ENCODE measurements at places on chromosomes 12 and 14. TPM values are rescaled to one million over a fixed set of nuclear protein-coding genes. Genes with fewer than 3 reads are reported as not detected.

GRCh38 chr12:40192704-40193255 lies 32.0 kb upstream of the LRRK2 start:
- DNase-seq, result no peak

DNA sequence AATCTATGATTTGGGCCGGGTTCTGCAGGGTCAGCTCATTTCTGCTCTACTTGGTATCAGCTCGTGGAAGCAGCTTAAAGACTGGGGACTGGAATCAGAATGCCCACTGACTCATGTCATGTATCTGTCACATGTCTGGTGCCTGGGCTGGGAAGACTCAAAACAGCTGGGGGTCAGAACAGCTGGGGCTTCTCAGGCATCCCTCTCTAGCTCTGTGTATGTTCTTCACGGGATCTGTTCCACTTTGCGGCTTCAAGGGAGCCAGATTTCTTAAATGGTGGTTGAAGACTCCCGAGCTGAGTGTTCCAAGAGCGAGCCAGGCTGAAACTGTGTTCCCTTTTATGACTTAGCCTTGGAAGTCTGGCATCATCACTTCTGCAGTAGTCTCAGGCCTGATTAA lies 11.9 kb downstream of the AEBP2 start:
- DNase-seq, result no peak

DNA sequence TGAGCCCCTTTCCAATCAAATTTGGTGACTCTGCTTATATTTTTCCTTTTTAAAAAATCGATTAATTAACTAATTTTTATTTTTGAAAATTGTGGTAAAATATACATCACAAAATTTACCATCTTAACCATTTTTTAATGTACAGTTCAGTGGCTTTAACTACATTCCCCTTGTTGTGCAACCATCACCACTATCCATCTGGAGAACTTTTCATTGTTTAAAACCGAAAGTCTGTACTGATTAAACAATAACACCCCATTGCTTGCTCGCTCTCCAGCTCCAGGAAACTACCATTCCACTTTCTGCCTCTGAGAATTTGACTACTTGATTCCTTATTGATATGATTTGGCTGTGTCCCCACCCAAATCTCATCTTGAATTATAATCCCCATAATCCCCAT lies 283.4 kb downstream of the C12orf75 start:
- no peak for DNase-seq

The MON2 gene
- 52.8 TPM for polyA plus RNA-seq

The RIC8B gene
- polyA plus RNA-seq, result 23.8 TPM

DNA sequence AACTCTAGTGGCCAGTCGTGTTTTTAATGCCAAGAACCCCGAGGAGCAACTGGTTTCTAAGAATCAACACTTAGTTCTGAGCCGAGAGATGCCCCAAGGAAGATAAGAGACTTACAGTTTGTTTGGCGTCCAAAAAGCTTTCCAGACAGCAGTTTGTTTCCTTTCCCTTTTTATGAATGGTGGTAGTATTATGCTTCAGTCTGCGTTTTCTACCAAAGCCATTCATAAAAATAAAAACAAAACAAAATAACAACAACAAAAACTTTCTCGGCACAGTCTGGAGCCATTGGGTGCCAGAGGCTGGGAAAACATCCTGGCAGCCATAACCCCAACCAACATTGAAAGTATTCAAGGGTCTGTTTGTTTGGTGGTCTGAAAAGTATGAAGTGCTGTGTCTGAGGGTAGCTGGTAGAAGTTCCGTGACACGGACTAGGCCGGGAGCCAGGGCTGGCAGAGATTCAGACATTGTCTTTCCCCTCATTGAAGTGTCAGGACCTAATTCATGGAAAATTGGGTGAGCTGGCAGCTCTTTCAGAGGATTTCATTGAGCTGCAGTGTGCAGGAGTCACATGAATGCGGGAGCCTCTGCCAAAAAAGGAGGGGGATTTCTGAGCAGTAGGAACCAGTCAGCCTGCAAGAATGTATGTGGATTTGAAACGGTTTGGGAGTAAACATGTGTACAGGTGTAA lies 124.2 kb downstream of the HMGA2 start:
- DNase-seq, result no peak

GRCh38 chr12:59119676-59120075 lies 199.4 kb upstream of the LRIG3 start:
- no peak for DNase-seq

- DNase-seq, result no peak
Observed at GRCh38 chr12:15538881-15539280, 216.6 kb downstream of the PTPRO start.

DNA sequence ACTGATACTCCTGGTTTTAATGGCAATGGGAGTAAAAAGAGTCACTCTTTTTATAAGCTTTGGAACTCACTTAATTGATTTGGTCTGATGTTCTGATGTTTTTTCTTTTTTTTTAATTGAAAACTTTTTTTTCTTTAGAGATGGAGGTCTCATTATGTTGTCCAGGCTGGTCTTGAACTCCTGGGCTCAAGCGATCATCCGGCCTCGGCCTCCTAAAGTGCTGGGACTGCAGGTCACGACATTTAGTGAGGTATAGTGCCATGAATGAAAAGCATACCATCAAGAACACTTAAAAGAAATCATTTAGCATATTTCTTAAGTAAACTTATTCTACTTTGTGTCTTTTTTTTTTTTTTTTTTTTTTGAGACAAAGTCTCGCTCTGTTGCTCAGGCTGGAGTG lies 12.7 kb upstream of the EID3 start:
- DNase-seq, result no peak

DNA sequence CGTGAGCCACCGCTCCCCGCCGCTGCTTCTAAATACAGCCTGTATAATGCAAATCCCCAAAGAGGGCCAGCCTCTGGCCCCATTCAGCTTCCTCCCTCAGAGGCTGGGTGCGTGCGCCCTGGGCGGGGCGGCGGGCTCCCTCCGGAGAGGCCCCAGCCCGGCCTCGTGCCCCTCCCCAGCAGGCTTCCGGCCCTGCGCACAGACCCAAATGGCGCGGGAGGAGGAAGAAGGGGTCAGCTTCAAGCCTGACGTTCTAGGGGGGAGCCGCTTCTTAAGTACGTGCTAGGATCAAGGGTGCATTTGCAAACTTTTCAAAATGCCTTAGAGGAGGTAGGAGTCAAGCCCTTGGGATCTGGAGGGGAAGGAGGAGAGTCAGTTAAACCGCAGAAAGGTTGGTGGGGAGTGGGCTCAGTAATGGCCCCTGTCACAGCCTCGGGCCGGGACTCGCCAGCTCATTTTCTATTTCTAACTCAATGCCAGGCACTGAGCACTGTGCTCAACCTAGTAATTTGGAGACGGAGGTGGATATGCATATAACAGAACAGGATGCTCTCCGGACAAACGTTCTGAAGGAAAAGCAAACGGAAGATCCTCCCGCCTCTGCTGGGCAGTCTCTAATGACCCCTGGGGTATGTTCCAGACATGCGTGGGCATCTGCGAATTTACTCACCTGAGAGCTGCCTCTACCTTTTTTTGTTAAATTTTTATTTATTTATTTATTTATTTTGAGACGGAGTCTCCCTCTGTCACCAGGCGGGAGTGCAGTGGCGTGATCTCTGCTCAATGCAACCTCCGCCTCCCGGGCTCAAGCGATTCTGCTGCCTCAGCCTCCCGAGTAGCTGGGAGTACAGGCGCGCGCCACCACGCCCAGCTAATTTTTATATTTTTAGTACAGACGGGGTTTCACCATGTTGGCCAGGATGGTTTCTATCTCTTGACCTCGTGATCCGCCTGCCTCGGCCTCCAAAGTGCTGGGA lies 32.3 kb downstream of the NINJ2 start:
- DNase-seq, result no peak

DNA sequence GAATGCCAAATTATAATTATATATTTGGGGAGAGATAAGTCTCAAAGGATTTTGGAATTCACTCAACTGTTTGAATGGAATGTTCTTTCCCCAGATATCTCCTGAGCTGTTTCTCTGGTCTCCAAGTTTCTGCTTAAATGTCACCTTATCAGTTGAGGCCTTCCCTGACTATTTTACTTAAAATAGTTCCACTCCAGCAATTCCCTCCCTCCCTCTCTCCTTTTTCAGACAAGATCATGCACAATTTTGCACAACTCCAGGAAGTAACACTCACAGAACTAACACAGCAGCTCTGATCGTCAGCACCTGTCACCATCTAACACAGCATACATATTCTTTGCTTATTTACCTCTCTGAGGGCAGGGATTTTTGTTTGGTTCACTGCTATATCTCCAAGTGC lies 12.5 kb downstream of the BTG1 start:
- no peak for DNase-seq

- no peak for DNase-seq
Observed at GRCh38 chr12:1857821-1858220, 37.5 kb downstream of the LRTM2 start.

The PRH2 gene
- 0.64 TPM for polyA plus RNA-seq
